CD8-positive, alpha-beta memory T cell (primary cell): ENCODE measurements at places on chromosomes 6 and 20. TPM values are rescaled to one million over a fixed set of nuclear protein-coding genes. Genes with fewer than 3 reads are reported as not detected.

GRCh38 chr6:134117409-134117808, 65.0 kb upstream of the SLC2A12 start:
- DNase-seq, result no peak
- no peaks in the 10 kb centered on the region for H3K36me3 ChIP-seq
- H3K27me3 ChIP-seq, result no peaks in the 10 kb centered on the region
- H3K4me3 ChIP-seq, result no peak overlapping the region
- no peaks in the 10 kb centered on the region for H3K4me1 ChIP-seq

DNA sequence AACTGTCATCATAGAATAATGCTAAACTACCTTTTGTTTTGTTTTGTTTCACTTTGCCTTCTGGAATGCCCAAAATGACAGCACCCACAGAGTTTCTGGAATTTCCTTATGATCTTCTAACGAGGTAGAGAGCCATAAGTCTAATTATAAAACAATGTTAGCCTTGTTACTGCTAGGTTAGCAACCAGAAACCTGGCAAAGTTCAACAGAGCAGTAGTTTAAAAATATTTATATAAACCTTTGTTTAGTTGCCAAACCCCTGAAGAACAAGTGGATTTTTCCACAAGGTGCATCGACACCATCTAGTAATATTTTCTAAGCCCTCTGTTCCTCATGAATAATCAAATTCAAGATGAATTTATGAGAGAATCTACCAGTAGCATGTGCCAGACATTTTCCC, 27.6 kb upstream of the IPCEF1 start:
- no peak for DNase-seq
- H3K27me3 ChIP-seq, result no peaks in the 10 kb centered on the region
- H3K4me1 ChIP-seq, result no peaks in the 10 kb centered on the region
- H3K4me3 ChIP-seq, result no peak overlapping the region

- H3K27me3 ChIP-seq, result no peaks in the 10 kb centered on the region
- no peaks in the 10 kb centered on the region for H3K36me3 ChIP-seq
- H3K4me3 ChIP-seq, result no peak overlapping the region
These were observed 21.4 kb downstream of the CYP24A1 start for GRCh38 chr20:54152227-54153040.

GRCh38 chr20:23180451-23180921, 94.4 kb upstream of the CD93 start:
- no peak overlapping the region for H3K27ac ChIP-seq
- no peaks in the 10 kb centered on the region for H3K36me3 ChIP-seq
- H3K27me3 ChIP-seq, result no peaks in the 10 kb centered on the region

DNA sequence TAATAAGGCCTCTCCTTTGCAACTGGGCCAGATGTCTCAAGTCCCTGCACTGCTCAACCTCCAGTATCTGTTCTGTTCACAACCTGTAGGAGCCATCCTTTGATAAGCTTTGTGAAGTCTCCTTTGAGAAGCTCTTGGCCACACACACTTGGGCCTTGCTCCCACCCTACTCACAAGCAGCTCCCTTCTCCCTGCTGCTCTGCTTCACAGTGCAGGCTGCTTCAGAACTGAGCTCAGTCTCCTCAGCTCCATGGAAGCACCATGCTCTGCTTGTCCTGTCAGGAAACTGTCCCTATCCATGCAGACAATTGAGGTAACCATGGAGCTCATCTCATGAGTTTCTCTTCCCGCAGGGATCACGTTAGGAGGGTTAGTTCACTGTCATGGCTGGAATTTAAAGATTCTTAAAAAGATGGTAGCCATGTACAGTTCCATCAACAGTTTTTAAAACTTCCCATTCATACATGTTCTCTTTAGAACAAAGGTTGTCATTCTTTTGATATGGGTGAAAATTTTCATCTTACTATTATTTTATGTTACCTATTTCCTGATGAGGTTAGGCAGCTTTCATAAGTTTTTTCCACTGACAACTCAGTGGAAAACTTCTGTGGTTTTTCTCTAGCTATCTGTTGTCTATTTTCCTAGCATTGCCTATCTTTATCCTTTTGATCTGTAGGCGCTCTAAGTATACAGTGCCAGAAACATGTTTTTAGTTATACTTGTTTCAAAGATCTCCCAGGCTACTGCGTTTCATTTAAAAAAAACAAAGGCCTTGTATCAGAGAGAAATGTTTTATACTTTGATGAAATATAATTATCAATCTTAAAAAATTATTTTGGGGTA, 62.6 kb downstream of the AK9 start:
- H3K27me3 ChIP-seq, result no peaks in the 10 kb centered on the region
- no peak for DNase-seq
- peaks cover 7% of the 10 kb centered on the region for H3K4me1 ChIP-seq
- H3K27ac ChIP-seq, result no peak overlapping the region

Gene C20orf204
- total RNA-seq, result 2.4 TPM

Gene KCNK17
- total RNA-seq, result not detected
